ENCODE measurements at places on chromosomes 12 and 14. TPM values are rescaled to one million over a fixed set of nuclear protein-coding genes. Genes with fewer than 3 reads are reported as not detected.

DNA sequence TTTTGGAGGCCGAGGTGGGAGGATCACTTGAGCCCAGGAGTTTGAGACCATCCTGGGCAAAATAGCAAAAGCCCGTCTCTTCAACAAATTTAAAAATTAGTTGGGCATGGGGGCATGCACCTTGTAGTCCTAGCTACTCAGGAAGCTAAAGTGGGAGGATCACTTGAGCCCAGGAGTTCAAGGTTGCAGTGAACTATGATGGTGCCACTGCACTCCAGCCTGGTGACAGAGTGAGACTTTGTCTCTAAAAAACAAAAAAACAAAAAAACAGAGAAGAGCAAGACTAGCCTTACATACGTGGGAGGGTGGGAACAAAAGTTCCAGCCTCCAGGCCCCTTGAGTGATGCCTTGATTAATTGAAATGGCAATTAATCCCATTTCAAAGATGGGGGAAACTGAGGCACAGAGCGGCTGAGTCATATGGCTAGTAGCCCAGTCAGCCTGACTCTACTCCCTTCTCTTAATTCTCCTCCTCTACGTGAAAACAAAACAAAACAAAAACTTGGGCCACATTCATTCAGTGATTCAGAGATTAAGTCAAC lies 3.3 kb upstream of the FAM222A start:
- peak; percentile 60 for DNase-seq

DNA sequence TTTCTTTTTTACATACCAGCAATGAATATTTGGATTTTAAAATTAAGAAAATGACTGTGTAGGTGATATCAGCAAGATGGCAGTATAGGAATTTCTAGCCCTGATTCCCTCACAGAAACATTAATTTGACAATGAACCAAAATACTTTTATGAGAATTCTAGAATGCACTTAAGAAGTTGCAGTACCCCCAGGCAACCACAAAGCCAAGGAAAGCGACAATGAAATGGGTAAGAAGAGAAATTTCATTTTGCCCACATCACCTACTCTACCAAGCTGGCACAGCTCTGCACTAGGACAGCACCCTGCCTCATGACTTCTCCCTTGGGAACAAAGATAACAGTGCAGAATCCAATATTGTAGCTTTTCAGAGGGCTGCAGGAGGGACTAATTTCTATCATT lies 6.6 kb downstream of the OR9K2 start:
- DNase-seq = no peak

Gene SERPINA5
- not detected for total RNA-seq

DNA sequence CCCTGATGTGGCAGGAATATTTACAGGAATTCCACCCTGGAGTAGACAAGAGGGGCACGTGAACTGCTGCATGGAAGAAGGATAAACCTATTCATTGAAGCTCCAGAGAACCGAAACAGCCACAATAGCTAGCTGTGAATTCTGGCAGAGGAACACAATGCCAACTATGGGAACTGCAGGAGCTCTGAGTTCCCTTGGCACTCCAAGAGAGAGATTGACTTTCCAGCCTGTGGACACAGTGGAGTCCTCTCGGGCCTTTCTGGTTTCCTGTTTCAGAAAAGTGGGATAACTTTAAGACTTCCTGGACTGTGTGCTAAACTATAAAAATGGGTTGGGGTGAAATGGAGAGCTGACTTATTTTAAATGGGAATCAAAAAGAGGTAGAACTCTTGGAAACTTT lies 11.9 kb downstream of the CACNA2D4 start:
- DNase-seq = no peak

Gene ANKS1B
- total RNA-seq = not detected

- no peak for DNase-seq
These were observed 4.2 kb downstream of the ACVR1B start for GRCh38 chr12:51955702-51956101.

Gene ARPC3
- total RNA-seq = 244 TPM

DNA sequence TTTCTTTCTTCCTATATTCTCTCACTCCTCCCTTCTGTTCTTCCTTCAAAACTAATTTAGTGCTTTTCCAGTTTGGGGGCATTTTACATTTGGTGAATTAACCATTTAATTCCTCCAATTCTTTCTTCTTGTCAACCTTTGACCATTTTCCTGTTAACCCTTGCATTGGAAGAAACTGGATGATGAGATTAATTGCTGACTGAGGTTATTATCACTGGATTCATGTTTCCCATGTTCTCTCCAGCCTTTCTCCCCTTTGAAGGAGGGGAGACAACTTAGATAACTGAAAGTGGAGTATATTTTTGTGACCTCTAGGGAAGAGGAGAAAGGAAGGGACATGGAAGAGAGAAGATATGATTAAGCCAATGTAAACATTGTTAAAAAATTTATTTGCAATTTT lies 70.5 kb downstream of the SLCO1A2 start:
- DNase-seq = no peak

Data from HT1080 (cell line).